ENCODE measurements at places on chromosomes 7 and 10.

DNA sequence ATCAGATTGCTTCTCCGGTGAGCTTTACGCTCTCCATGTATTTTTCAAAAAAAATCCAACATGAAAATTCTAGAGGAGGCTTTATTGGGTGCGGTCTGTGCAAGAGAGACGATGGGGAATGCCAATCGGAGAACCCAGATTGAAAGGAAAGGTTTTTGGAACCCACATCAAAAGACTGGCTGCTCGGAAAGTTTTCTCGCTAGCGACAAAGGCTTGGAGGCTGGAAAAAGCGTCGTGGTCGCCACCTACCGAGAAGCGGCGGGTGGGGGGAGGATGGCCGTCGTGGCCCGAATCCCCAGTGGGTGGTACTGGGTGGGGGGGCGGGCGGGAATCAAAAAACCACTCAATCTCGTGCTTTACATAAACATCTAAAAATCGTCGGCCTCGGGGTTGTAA, 1.1 kb upstream of the GTF2I start:
- DNase-seq, result no peak

GRCh38 chr7:80348223-80348622, 163.6 kb downstream of the GNAT3 start:
- DNase-seq, result no peak

GRCh38 chr7:155494551-155494950, 36.6 kb downstream of the EN2 start:
- no peak for DNase-seq

DNA sequence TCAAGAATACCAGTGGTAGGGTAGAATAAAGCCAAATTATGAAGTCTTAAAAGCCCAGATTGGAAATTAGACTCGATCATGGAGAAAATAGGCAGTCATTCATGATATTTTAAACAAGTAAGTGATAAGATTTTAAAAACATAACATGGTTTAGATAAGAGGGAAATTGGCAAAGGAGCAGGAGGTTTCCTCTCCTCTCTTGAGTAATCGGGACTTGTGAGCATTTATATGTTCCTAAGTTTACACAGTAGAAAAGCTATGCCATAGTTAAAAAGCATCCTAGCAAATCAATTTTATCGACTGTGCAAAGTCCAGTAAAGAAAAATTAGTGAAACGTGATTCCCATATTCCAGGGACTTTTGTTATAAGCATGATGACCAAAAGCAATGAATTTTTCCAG, 313.2 kb downstream of the AHR start:
- peak; percentile 41 for DNase-seq

DNA sequence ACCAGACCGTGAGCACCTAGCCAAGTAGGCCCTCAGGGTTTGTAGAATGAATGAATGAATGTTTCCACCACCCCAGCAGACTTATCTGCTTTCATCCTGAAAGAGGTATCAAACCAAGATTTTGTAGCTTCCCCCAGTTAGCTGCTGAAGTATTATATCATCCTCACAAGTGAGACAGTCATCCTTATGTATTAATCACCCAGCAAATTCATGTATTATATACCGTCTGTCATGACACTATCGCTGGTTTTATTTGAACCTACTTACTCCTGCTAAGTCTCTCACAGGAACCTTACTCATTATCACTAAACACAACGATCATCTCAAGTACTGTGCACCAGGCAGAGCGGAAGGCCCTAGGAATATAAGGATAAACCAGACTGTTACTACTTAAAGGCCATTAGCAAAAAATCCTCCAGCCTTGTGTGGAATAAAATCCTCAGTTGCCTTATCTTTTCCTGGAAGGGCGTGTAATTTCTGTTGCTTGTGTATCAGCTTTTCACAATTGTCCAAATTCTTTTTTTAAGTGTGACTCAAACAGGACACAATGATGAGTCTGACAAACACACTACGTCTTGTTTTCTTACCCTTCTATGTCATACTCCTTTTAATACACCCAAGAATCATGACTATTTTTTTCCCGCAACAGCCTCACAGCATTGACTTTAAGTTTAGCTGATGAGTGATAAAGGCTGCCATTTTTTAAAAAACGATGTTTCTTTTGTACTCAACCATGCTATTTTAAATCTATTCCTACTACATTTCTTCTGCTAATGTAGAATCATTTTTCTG, 176.1 kb upstream of the KLF14 start:
- peak; percentile 77 for DNase-seq

- DNase-seq, result no peak
Observed at GRCh38 chr10:30398788-30399187, 35.2 kb upstream of the MAP3K8 start.

GRCh38 chr10:132438091-132439024, 41.4 kb downstream of the PWWP2B start:
- DNase-seq, result no peak
